ENCODE measurements at places on chromosomes 3 and 15. TPM values are rescaled to one million over a fixed set of nuclear protein-coding genes. Genes with fewer than 3 reads are reported as not detected.
A peak's percentile ranks its signal among the peaks of the same experiment; 100 is the strongest.

DNA sequence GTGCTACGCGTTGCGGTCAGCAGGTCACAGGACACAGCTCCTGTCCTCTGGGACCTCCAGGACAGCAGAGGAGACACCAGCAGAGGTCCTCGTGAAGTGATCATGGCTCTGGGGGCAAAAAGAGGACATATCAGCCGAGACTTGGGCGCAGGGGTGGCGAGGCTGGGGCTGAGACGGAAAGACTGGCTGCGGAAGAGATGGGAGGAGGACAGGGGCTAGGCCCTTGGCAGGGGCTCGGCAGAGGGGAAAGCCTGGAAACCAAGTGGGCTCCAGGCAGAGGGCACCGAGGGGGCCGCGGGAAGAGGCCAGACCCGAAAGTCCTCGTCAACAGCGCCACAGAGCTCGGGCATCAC, 4.9 kb upstream of the CFAP100 start:
- no peak for DNase-seq

- DNase-seq, result no peak
Observed at GRCh38 chr15:63196842-63197241, 7.4 kb downstream of the RAB8B start.

LIPH gene
- 0.93 TPM for polyA plus RNA-seq

DNA sequence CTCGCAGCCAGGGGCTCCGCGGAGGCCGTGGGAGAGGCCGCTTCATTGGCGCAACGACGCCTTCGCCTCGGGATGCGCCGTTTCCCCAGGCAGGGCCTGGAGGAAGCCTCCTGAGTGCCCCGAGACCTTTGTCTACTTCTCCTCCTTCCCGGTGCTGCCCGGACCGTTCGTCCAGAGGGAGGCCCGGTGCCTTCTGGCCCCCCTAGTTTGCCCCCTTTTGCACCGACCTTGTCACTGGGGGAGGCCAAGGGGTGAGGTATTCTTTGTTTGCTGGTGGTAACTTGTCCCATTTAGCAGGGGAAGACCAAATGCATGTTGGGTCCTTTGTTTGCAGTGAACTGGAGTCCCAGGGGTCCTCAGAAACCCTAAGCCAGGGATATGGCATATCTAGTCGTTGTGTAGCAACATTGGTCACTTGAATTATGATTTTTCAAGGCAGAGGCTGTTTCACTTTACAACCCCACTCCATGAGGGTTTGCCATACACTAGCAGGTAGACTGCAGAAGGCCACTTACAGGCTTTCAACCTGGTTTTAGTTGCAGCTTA, 615 bp downstream of the DHX30 start:
- no peak for DNase-seq

ZNF502 gene
- 16.8 TPM for polyA plus RNA-seq

- DNase-seq, result no peak
Observed at GRCh38 chr15:85688711-85689110, 106.0 kb downstream of the KLHL25 start.

- peak; percentile 57 for DNase-seq
Observed at GRCh38 chr3:105368566-105369499, 2.1 kb downstream of the ALCAM start.

DNA sequence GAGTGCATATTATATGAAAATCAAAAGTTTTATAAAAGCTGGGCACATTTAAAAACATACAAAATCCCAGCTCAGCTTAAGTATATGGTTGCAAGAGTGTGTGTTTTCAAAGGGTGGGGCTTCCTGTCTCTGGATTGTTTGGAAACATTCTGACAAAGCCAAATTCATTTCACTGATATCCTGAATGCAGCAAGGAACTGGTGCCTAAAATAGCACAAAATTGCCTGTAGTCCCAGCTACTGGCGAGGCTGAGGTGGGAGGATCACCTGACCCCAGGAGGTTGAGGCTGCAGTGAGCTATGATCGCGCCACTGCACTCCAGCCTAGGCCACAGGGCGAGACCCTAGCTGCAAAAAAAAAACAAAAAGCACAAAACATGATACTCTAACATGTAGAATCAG, 13.0 kb upstream of the TJP1 start:
- DNase-seq, result no peak

GRCh38 chr3:39241561-39241960, 38.3 kb downstream of the CX3CR1 start:
- no peak for DNase-seq

SLC9C1 gene
- 1.2 TPM for polyA plus RNA-seq

DNA sequence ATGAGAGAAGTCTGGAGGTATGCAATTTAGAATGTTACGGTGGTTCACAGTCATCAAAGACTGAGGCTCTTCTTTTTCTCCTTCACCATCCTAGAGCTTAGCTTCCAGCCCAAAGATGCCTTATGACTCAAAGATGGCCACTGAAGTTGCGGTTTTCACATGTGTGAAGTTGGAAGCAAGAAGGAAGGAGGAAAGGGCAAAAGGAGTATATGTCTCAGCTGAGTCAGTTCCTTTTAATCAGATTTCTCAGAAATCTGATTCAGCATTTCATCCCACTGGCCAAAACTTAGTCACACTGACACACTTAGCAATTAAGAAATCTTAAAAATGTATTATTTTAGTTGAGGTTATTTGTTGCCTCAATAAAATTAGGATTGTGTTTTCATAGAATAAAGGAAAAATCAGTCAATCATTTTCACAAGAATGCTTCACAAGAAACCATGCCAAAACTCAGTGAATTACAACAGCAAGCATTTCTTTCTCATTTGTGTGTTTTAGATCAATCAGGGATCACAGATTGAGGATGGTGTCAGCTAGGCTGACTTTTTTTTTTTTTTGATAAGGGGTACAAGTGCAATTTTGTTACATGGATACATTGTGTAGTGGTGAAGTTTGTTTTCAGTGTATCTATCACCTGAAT, 211.1 kb upstream of the GADL1 start:
- no peak for DNase-seq

DNA sequence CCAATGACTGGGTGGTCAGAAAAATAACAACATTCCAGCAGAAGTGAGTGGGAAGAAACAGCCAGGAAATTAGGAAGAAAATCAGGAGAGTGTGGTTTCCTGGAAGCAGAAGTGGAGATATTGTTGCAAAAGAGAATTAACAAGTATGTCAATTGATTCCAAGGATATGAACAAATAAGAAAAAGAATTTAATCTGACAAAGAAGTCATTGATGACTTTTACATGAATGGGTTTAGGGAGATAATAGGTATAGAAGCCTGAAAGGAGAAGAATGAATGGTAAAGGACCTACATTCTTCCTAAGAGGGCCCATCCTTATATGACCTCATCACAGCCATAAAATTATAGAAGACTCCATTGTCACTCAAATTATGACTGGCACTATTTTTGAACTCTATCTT, 1440.1 kb downstream of the OTOL1 start:
- no peak for DNase-seq

DNA sequence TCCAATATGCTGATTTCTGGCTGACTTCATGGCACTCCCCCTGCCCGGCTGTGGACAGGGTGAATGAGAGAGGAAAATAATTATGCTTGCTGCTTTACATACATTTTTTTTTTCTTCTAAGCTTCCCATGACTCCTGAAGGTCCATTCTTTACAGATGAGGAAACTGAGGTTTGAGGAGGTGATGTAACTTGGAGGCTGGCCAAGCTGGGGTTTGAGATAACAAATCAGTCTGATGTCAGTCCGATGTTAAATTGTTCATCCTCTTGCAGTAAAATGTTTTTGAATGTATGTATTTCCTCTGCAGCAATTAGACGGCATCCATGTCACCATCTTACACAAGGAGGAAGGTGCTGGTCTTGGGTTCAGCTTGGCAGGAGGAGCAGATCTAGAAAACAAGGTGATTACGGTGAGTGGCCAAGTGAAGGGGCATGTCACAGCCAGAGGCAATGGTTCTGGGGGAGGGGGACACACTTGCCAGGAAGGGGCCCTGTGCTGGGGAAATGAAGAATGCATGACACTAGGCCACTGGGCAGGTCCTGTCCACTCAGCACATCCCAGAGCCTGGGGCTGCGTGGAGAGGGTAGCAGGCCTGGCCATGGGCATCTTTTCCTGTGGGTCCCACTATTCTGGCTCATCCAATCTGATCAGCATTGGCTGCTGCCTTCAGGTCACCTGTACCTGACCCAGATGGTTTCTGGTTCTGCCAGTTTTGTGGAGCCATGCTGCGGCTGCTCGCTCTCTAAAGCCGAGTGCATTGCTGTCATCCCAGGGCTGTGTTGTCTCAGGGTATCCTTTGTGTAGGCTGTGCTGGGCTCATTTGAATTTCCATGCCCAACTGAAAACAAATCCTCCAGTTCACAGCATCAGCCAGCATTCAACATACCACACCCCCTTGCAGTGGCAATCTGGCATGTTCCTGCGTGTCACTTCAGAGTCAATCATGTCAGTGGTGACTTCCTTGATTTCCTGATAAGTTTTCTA, 20.4 kb downstream of the STARD5 start:
- DNase-seq, result no peak

- no peak for DNase-seq
Observed at GRCh38 chr15:83380059-83380458, 67.1 kb upstream of the SH3GL3 start.

TEX55 gene
- not detected for polyA plus RNA-seq

GRCh38 chr3:196936288-196936687, 6.0 kb downstream of the NCBP2 start:
- DNase-seq, result no peak

DNA sequence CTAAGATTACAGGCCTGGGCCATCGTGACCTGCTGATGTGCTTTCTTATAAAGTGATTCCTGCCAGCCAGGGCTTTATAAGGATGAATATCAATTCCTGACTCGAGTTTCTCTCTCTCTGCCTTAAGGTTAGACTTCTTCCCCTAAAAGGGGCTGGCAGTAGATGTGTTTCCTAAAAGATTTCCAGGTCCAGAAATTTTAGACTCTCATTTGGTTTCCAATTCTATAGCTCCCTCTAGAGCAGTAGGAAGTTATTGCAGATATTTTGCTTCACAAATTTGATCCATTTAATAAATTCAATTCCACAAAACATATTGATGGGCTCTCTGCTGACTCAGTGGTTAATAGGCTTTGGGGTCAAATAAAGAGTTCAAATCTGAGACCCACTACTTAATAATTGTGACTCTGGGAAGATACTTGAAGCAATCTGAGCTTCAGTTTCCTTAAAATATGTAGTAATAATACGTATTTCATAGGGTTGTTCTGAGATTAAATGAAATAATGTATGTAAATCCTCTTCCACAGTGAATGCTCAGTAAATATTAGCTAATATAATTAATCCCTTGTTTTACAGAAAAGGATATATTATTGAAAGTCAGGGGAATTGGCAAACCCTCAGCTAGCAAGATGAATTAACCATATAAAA, 2.1 kb downstream of the TRIM69 start:
- DNase-seq, result no peak

DNA sequence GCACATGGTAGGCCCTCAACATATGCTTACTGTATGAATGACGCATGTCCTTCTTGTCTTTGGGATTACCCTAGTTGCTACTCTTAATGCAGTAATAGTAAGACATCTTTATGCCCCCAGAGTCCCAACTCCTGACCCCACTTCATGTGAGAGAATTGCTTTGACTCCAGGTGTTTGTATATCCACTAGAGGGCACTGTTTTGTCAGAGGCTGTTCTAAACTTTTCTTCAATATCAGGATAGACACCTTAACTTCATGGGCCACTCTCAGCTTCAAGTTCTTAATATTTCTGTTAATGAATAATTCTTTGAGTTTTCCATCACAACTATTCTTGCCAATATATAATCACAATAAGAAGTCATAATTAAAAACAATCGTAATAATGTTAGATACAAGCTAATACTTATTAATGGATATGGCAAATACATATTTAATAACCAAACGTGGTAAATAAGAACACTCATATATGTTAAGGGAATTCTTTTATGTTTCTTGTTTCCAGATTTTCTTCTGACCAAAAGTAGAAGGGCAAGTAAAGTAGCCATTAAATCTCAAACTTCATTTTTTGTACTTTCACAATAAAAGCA, 337.2 kb upstream of the DNAJC19 start:
- peak; percentile 5 for DNase-seq

DNA sequence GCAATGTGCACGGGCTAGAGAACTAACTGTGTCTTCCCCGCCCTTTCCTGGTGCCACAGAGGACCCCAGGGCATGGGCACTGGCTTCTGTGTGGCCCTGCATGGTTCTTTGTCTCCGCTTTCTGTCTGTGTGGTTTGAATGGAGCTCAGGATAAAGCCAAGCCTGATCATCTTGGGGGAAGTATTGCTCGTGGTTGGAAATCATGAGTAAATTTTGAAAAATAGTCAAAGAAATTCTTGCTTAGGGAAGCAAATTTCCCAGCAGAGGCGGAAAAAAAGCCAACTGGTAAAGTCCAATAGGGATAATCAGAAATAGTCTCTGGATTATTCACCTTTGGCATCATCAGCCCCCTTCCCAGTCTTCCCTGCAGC, 55.4 kb downstream of the MAGEF1 start:
- no peak for DNase-seq

- DNase-seq, result no peak
Observed at GRCh38 chr3:32126305-32127015, 20.0 kb downstream of the GPD1L start.

DNA sequence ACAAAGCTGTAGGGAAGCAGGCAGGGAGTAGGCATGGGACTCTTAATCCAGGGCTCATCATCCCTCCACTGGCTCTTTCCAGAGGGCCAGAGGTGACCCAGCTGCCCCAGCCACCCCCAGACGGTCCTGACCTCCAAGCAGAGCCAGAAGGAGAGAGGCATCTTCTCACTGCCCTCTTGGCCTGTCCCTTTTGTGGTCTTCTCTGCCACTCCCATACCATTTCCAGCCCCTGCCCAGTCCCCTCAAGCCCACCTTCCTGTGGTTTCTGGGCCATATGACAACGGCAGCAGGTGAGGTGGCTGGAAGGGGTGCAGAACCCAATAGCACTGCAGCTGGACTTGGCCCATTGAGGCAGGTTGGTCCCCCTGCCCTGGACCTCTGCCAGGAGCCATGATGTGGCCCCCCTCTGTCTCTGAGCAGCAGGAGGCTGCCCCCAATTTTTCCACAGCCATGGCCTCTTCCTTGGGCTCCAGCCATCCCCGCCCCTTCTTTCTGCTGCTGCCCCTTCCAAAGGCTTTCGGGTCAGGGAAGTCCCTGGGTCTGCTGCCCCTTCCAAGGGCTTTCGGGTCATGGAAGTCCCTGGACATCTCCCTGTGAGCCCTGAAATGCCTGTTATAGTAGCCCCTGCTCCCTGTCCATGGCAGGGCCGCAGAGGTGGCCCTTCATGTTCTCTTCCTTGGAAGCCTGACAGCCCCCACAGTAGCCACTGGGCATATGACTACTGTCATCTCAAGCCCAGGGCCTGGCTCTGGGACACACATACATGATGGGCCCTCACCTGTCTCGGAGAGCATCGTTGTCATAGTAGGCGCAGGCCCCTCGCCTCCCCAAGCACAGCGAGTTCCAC, 39.5 kb upstream of the RAB6B start:
- DNase-seq, result no peak

CPEB1 gene
- polyA plus RNA-seq, result 2.2 TPM

BUB1B gene
- polyA plus RNA-seq, result 45.9 TPM

FOXB1 gene
- polyA plus RNA-seq, result not detected

PPM1L gene
- polyA plus RNA-seq, result 10.4 TPM

DNA sequence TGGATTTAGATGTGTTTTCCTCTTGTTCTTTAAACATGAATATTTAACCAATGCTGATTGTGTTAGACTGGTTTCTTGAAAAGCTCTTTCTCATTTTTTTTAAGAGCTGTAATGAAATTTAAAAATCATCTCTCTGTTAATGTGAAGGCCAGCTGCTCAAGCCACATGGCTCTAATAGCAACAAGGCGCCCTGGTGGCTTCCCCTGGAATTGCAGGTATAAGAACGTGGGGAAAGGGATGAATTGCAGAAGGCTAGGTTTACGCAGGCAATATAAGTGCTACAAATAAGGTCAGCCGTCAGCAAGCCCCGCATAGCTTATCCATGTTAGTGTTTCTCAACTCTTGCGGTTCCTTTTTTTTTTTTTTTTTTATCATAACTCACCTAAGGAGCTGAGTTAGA, 108.5 kb downstream of the SAMMSON start:
- no peak for DNase-seq
